ENCODE measurements at places on chromosomes 13 and 19.

DNA sequence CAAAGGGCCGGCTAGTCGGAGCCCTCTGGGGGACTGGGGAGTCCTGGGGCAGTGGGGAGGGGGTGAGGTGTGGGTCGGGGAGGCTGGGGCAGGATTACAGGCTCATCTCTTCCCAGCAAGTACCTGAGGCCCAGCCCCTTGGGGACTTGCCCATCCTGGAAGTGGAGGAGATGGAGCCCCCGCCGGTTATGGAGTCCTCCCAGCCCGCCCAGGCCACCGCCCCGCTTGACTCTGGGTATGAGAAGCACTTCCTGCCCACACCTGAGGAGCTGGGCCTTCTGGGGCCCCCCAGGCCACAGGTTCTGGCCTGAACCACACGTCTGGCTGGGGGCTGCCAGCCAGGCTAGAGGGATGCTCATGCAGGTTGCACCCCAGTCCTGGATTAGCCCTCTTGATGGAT is 9.9 kb downstream of the PALM3 start:
- DNase-seq: no peak

DNA sequence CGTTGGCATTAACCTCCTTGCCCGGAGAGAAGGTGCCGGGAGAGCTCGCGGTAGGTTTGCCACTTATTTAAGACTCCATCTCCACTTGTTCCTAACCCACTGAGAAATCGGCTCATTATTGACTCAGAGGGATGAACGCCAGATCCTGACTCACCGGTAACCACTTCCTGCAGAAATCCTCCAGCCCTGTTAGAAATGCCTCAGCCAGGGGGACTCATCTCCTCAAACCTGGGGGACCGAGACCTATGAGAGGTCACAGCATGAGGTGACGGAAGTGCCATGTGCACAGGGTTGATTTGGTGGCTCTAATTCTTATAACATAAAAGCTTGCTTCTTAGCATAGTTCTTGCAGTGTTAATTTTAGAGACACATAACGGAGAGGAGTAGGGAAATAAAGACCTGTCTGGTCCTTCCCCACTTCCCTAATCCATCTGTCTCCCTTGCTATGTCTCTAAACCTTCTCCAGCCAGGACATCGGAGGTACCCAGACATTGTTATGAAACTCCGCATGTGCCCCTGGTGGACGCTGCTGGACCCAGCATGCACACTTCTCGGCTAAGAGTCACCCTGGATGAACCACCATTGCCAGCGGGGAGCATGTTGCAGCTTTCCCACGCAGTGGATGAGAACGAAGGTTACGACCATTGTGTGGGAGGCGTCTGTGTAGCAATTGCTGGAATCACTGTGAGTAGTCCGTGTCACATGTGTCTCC is 158.9 kb downstream of the EFNB2 start:
- no peak for DNase-seq

DNA sequence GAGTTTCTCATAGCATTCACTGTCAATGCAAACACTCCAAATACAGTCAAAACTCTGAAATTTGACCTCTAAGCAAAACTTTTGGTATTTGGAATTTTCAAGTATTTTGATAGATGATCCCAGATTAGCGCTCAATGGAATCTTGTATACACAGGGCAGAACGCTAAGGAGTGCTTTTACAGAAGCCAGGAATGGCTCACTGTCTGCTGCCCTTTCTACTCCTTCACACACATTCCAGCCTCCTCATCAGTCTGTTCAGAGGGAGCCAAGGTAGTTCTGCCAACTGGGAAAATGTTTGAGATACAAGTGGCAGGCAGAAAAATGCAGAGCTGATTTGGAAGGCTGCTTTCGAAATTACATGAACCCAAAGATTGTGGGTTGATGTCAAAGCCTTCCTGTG is 4.4 kb upstream of the STARD13 start:
- no peak for DNase-seq

DNA sequence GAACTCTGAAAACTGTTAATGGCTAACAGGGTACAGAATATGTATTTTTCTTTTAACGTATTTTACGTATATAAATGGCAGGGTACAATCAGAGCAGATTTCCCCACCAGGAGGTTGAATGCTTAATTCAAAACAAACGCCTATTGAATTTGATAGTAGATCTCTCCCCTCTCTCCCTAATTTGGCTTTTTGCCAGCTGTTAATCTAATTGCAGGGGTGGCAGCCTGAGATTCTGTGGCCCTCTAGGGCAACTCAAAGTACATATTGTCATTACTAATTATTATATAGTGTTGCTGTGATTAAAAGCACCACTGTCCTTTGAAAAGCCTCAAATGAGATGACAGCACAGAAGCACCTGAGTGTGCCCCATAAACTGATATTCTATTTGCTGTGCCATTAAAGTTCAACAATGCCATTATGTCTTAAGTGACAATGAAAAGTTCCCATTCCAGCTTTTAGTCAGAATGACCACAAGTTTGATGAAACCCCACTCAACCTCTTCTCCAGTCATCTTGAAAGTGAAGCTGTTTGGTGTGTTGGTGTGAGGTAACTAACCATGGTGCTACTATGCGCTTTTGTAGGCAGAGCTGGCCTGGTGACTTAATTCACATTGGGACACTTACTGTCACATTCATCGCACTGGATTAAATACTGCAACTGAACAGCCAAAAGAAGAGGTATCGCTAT is 351.4 kb downstream of the KCNRG start:
- DNase-seq: peak; percentile 90

- DNase-seq: no peak
These were observed 2.8 kb downstream of the N4BP2L1 start for GRCh38 chr13:32425158-32425557.

GRCh38 chr13:35887115-35887666 is 244.0 kb downstream of the DCLK1 start:
- DNase-seq: no peak

- no peak for DNase-seq
These were observed 77.5 kb downstream of the FNDC3A start for GRCh38 chr13:49053215-49053614.

- no peak for DNase-seq
These were observed 51.3 kb downstream of the WDR87 start for GRCh38 chr19:37855098-37855497.

- peak; percentile 82 for DNase-seq
These were observed 49.7 kb downstream of the COMP start for GRCh38 chr19:18741124-18742121.

DNA sequence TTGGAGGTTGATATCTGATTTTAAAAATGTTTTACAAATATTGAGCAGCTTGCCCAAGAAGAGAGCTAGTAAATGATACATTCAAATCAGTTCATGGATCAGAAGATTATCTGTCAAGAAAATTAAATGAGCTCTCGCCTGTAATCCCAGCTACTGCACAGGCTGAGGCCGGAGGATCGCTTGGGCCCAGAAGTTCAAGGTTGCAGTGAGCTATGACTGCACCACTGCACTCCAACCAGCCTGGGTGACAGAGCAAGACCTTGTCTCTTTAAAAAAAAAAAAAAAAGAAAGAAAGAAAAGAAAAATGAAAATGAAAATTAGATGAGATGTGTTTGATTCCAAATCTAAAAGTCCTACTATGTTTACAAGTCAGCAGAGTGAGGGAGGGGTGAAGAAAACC is 2.4 kb downstream of the SPART start:
- no peak for DNase-seq
